ENCODE measurements at places on chromosomes 16 and 17. TPM values are rescaled to one million over a fixed set of nuclear protein-coding genes. Genes with fewer than 3 reads are reported as not detected.
A peak's percentile ranks its signal among the peaks of the same experiment; 100 is the strongest.

DNA sequence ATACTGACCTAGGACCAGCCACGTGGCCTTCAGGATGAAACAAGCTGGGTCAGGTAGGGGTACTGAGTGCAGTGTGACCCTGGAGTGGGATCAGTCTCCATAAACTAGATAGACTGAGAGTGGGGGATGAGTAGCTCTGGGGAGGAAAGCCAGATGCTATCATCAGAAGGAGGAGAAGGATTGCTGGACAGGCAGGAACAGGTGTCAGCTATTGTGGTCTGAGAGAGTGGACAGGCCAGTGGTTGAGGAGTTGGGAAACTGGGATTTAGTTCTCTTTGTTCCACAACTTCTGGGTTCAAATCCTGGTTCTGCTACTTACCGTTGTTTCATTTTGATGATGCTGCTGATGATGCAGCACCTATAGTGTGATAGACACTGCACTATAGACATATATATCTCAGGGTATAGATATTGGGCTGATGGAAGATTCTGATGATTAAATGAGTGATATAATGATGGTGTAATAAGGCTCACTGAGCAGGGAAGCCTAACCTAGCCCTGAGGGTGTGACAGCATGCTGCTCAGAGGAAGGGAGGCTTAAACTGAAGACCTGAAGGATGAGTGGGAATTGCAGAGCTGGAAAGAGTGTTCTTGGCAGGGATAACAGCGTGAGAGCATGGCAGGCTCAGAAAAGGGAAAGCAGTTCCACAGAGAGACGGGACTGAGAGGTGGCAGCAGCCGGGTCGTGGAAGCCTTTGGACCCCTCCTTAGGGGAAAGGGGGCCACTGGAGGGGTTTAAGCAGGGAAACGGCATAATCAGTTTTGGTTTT, 66.0 kb downstream of the SNX20 start:
- H3K27ac ChIP-seq = no peak overlapping the region
- H3K4me3 ChIP-seq = no peak overlapping the region
- H3K27me3 ChIP-seq = no peaks in the 10 kb centered on the region
- H3K36me3 ChIP-seq = no peaks in the 10 kb centered on the region
- no peaks in the 10 kb centered on the region for H3K4me1 ChIP-seq
- DNase-seq = no peak

- peak; percentile 95 for DNase-seq
- H3K4me1 ChIP-seq = peaks cover 13% of the 10 kb centered on the region
- no peaks in the 10 kb centered on the region for H3K27me3 ChIP-seq
- peak overlapping the region; percentile 93 for H3K27ac ChIP-seq
- H3K36me3 ChIP-seq = no peaks in the 10 kb centered on the region
Measured at GRCh38 chr16:11977376-11978041, 975 bp downstream of the SNX29 start.

The ABCC11 gene
- total RNA-seq = 0.76 TPM

- H3K4me3 ChIP-seq = no peak overlapping the region
- H3K27ac ChIP-seq = no peak overlapping the region
- no peak for DNase-seq
- H3K36me3 ChIP-seq = no peaks in the 10 kb centered on the region
- no peaks in the 10 kb centered on the region for H3K27me3 ChIP-seq
- peaks cover 11% of the 10 kb centered on the region for H3K4me1 ChIP-seq
Measured at GRCh38 chr16:15521390-15521757, 87.0 kb downstream of the BMERB1 start.

The NUBP1 gene
- total RNA-seq = 19.1 TPM

DNA sequence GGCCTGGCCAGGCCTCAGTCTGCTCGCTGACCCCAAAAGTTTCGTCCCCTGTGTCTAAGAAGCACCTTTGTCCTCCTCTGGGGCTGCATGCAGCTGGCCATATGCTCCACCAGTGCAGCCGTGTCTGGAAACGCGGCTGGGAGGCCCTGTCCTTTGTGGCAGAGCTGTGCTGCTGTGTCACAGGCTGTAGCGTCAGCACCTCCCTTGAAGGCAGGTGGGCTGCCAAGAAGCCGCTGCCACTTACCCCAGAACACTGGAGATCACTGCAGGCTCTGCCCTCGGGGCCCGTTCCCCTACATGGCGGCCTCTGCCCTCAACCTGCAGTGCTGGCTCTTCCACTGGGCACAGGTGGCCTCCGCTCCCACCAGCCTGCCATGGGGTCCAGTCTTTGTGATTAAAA, 15.7 kb upstream of the MC1R start:
- H3K4me1 ChIP-seq = no peaks in the 10 kb centered on the region
- DNase-seq = no peak
- no peaks in the 10 kb centered on the region for H3K27me3 ChIP-seq
- no peak overlapping the region for H3K4me3 ChIP-seq

DNA sequence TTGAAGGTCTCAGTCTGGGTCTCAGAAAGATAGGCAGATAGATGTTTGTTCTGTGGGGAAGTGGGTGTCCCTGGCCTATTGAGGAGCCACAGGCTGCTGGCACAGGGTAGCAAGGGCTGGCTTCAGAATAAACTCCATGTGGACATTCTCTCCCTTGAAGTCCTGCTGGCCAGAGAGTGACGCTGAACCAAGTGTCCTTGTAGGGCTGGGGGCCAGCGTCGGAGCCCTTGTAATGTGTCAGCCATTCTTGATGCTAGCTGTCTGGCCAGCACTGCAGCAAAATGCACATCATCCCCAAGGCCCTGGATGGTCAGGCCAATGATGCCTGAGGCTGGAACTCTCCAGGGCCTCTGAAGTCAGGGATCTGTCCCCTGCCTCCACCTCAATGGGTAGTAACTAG, 103.3 kb downstream of the CCDC182 start:
- H3K4me3 ChIP-seq = no peak overlapping the region
- no peaks in the 10 kb centered on the region for H3K4me1 ChIP-seq
- DNase-seq = no peak
- H3K27ac ChIP-seq = no peak overlapping the region
- H3K27me3 ChIP-seq = no peaks in the 10 kb centered on the region

The PRDM7 gene
- not detected for total RNA-seq

DNA sequence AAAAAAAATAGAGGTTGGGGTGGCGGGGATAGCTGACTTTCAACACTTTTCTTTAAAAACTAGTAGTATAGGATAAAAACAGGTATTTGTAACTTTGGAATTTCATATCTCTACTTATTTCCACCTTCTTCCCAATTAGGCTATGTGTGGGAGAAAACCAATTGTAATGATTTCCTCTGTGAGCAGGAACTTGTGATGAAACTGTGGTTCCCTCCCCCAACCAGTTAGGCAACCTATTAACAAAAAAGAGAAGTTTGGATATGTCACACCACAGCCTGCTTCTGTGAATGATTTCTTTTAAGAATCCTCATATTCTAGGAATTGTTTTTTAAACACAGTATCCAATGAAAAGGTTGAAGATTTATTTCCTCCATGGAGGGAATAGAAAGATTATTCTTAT, 1.9 kb downstream of the IGSF6 start:
- peak; percentile 45 for DNase-seq
- no peaks in the 10 kb centered on the region for H3K27me3 ChIP-seq
- H3K4me3 ChIP-seq = no peak overlapping the region
- no peak overlapping the region for H3K27ac ChIP-seq
- 0 out of 2 replicates have a peak, but pooled peaks cover 4% of the 10 kb centered on the region for H3K36me3 ChIP-seq

DNA sequence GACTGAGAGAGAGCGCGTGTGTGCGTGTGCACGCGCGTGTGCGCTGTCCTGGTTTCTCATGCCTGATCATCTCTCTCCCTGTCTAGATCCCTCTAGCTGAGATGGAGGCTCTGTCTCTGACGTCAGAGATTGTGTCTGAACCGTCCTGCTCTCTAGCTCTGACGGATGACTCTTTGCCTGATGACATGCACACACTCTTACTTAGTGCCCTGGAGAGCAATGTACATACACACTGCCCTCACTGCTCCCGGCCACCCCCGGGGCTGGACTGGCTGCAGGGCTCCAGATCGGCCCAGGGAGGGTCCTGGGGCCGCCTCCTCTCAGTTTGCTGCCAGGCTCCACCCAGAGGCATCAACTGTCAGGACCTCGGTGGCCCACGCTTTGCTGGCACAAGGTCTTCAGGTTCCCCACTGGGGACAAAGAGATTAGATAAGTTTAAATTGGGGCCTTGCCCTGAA, 13.1 kb upstream of the ABCC3 start:
- H3K27me3 ChIP-seq = no peaks in the 10 kb centered on the region
- no peak for DNase-seq
- no peak overlapping the region for H3K27ac ChIP-seq
- no peaks in the 10 kb centered on the region for H3K4me1 ChIP-seq
- H3K36me3 ChIP-seq = no peaks in the 10 kb centered on the region

- peaks cover 7% of the 10 kb centered on the region for H3K27me3 ChIP-seq
- H3K4me1 ChIP-seq = no peaks in the 10 kb centered on the region
- no peak for DNase-seq
- no peak overlapping the region for H3K4me3 ChIP-seq
Measured at GRCh38 chr17:78643326-78643725, 66.1 kb upstream of the DNAH17 start.

The ACBD4 gene
- total RNA-seq = 2.9 TPM

The RFWD3 gene
- 28.2 TPM for total RNA-seq

DNA sequence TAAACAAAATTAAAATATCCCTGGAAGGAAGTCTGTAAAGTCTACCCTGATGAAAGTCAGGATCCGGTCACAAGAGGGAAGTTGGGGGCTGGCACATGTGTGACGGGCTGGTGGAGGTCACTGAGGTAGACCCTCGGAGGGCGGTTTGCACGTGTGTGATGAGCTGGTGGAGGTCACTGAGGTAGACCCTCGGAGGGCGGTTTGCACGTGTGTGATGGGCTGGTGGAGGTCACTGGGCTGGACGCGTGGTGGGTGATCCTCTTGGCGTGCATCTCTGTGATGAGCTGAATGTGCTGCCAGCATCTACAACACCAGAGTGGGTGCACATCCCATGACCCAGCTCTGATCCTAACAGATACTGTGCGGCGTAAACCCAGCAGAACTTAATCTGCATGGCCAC, 43.7 kb upstream of the METRNL start:
- H3K27me3 ChIP-seq = no peaks in the 10 kb centered on the region
- H3K4me3 ChIP-seq = no peak overlapping the region
- H3K27ac ChIP-seq = no peak overlapping the region
- H3K4me1 ChIP-seq = no peaks in the 10 kb centered on the region

DNA sequence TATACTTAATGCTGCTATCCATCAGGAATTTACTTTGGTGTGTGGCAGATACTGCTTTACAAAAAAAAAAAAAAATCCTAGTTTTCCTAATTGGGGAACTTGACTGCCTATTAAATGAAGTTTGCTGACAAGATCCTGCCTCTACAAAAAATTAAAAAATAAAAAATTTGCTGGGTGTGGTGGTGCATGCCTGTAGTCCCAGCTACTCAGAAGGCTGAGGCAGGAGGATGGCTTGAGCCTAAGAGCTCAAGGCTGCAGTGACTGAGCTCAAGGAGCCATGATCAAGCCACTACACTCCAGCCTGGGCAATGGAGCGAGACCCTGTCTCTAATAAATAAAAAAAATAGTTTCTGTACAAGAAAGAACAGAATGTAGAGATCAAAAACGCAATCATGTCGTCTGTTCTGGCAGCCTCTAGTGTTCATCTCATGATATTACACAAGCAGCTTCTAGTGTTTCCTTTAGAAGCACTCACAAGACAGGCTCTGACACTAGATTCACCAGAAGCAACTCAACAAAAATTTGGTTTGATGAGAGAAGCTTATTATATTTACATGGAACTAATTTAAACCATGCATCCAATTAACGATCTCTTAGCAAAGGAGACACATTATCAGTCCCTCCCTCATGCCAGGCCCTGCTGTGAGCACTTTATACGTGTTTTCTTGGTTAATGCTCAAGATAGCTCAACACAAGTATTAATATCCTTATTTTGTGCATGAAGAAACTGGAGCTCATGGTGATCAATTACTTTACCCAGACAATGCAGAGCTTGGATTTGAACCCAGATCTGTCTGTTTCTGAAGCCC, 6.8 kb upstream of the KRTAP17-1 start:
- H3K4me1 ChIP-seq = peaks cover 9% of the 10 kb centered on the region
- no peaks in the 10 kb centered on the region for H3K36me3 ChIP-seq
- H3K27me3 ChIP-seq = no peaks in the 10 kb centered on the region

The OR1F1 gene
- not detected for total RNA-seq

DNA sequence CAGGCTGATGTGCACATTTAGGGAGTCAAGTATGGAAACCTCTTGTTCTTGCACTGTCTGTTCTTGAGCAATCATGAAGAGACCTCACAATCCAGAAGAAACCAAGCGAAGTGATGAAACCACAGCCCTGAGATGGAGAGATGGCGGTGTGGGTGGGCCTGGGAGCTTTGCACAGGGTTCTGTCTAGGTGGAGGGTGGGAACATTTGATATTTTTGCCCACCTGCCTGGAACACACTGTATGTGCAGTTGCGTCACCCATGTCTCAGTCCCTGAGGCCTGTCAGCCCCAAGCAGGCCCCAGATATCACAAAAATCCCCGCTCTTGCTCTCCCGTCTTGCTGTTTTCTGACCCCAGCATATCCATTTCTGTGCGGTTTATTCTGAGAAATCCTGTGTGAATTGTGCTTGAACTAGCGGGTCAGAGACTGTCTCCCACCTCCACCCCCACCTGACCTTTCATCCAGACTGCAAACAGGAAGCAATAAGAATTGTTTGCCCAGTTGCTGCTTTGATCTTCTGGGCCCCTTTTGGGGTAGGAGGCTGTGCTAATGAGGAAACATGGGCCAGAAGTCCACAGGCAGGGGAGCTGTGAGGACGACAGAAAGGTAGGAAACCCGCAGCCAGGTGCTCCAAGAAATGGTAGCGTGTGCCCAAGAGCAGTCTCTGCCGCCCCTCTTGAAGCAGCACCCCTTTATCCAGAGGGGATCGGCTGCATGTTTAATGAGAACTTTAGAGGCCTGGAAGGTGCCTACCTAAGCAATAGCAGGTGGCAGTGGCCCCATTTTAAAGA, 183.8 kb downstream of the CCDC182 start:
- H3K36me3 ChIP-seq = no peaks in the 10 kb centered on the region
- H3K27ac ChIP-seq = no peak overlapping the region
- DNase-seq = no peak
- peaks cover 9% of the 10 kb centered on the region for H3K4me1 ChIP-seq
- no peak overlapping the region for H3K4me3 ChIP-seq

DNA sequence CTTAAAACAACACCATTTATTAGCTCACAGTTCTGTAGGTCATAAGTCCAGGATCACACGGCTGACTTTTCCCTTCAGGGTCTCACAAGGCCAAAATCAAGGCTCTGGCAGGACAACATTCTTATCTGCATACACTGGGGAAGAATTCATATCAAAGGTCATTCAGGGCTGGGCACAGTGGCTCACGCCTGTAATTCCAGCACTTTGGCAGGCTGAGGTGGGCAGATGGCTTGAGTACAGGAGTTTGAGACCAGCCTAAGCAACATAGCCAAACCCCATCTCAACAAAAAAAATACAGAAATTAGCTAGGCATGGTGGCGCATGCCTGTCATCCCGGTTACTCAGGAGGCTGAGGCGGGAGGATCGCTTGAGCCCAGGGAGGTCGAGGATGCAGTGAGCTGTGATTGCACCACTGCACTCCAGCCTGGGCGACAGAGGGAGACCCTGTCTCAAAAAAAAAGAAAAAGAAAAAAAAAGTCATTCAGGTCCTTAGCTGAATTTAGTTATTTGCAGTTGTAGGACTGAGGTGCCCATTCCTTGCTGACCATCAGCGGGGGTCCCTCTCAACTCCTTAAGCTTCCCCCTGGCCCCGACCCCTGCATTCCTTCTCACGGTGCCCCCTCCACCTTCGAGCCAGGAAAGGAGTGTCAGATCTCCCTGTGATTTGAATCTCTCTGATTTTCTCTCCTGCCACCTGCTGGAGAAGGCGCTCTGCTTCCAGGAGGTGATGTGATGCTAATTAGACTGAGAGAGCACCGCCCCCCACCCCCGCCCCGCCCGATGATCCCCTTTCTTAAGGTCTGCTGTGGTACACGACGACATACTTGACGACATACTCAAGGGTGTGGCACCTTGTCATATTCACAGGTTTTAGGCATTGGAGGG, 91.8 kb upstream of the CLEC18A start:
- DNase-seq = no peak
- H3K36me3 ChIP-seq = no peaks in the 10 kb centered on the region
- H3K27me3 ChIP-seq = no peaks in the 10 kb centered on the region

- no peak overlapping the region for H3K27ac ChIP-seq
- no peak overlapping the region for H3K4me3 ChIP-seq
- DNase-seq = peak; percentile 29
- peaks cover 6% of the 10 kb centered on the region for H3K36me3 ChIP-seq
Measured at GRCh38 chr16:16018705-16019104, 69.3 kb downstream of the ABCC1 start.

Measured in GM23248 (cell line).